Urinary bladder (tissue), 4 donors: ENCODE measurements at places on chromosomes 5 and 9. TPM values are rescaled to one million over a fixed set of nuclear protein-coding genes. Genes with fewer than 3 reads are reported as not detected.

The LIFR gene
- 190 TPM for total RNA-seq

The TMEM141 gene
- total RNA-seq: 29.4 TPM

The TMEM252 gene
- not detected for total RNA-seq

The ADRB2 gene
- 3.0 TPM for total RNA-seq

The CMBL gene
- 17.2 TPM for total RNA-seq

The RMND5B gene
- 18.1 TPM for total RNA-seq

The ZER1 gene
- 15.9 TPM for total RNA-seq

The SOX30 gene
- total RNA-seq: not detected

The BAG1 gene
- total RNA-seq: 46.8 TPM

The CCNO gene
- 1.6 TPM for total RNA-seq

The GCNT4 gene
- 16.7 TPM for total RNA-seq

The BTNL8 gene
- not detected for total RNA-seq

The MEIKIN gene
- not detected for total RNA-seq

The CDC20B gene
- total RNA-seq: not detected

DNA sequence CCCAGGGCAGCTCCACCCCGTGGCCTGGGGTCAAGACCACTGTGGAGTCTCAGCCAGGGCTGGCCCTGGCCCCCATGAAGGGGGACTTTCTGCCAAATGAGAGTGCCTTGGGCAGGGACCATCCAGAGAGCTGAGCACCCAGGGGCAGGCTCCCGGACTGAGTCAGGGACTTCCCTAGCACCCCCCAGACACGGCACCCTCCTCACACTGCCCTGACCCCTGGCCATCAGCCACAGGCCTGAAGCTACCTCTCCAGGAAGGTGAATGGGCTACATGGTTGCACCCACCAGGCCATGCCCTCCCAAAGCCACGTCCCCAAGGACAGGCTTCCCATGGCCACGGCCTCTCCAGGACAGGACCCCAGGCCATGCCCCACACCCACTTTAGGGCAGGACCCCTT lies 9.5 kb downstream of the CCDC187 start:
- no peak for DNase-seq

DNA sequence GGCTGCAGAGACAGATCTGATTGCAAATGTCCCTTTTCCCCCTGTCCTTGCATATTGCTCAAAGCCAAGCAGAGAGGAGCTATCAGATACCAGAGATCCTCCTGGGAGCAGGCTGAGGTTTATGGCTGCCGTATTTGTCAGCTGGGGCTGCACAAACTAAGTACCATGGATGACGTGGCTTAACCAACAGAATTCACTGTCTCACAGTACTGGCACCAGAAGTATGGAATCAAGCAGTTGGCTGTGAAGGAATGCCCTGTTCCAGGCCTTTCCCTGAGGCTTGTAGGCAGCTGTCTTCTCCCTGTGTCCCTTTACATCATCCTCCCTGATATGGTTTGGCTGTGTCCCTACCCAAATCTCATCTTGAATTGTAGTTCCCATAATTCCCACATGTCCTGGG lies 2.6 kb downstream of the CFAP90 start:
- no peak for DNase-seq

DNA sequence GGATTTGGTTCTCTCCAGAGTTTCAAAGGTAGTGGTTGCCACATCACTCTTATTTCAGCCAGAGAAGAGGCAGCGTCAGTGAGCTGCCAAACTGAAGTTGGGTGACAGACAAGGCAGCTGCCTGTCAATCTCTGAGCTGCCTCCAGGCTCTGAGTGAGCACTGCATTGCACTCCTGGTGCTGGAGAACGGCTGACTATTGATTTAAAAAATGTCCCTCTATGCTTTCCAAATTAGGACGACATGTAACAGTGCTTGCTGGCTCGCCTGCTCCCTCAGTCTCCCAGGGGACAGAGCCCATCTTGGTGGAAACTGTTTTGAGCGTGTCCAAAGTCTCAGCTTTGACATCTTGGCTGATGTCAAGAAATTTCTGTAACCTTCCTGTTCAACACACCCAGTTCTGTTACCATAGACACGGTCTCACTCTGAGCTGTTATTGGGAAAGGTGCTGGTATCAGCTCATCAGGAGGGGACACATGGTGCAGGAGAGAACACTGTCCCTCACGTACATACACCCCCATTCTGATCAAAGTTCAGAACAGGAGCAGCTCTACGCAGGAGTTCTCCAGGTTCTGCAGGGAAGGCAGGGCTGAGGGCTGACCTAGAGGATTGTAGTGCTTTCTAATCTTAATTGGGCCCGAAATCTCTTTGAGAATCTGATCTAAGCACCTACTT lies 15.7 kb downstream of the PCDH12 start:
- no peak for DNase-seq

DNA sequence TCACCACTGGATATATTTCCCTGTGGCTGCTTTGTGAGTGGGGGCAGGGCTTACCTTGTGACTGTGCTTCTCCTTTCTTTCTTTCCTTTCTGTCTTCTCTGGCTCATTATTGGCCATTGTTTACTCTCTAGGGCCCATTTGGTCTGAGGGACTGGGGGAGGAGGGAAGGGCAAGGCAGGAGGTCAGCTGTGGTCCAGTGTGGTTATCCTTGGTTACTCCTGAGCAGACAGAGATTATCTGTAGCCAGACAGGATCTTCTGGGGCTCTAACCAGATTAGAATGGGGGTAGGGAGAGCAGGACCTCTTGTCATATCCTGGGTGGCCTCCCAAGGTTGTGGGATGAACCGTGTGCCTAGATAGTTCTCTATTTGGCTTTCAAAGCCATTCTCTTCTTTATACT lies 71.2 kb downstream of the ANKRD55 start:
- no peak for DNase-seq

- no peak for DNase-seq
These were observed 177.8 kb downstream of the NFIB start for GRCh38 chr9:14136047-14136635.

- DNase-seq: no peak
These were observed 540.0 kb downstream of the KCTD16 start for GRCh38 chr5:144710637-144711036.

- no peak for DNase-seq
These were observed 11.0 kb upstream of the RECK start for GRCh38 chr9:36025746-36026145.

DNA sequence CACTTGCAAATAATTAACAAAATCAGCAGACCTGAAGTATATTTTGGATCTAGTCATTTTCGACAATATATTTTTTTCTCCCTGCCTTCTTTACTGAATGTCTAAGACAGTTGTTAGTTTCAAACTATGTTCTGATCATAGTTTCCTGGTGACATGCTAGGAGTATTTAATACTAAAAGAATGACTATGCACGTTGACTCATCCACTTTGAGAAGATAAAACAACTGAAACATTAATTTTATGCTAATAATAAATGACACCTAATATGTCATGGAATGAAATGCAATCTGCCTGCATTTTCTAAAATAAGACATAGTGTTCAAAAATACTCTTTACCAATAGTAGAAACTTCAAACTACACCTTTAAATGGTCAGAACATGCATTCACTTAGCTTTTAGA lies 2123.7 kb upstream of the C9orf72 start:
- no peak for DNase-seq

GRCh38 chr5:41414598-41414997 lies 95.8 kb downstream of the PLCXD3 start:
- DNase-seq: no peak

- DNase-seq: no peak
These were observed 45.0 kb downstream of the SEMA6A start for GRCh38 chr5:116529615-116530014.

- no peak for DNase-seq
These were observed 57.4 kb downstream of the SERINC5 start for GRCh38 chr5:80198399-80198798.

GRCh38 chr5:132265336-132266030 lies 8.0 kb downstream of the PDLIM4 start:
- DNase-seq: peak; percentile 84

DNA sequence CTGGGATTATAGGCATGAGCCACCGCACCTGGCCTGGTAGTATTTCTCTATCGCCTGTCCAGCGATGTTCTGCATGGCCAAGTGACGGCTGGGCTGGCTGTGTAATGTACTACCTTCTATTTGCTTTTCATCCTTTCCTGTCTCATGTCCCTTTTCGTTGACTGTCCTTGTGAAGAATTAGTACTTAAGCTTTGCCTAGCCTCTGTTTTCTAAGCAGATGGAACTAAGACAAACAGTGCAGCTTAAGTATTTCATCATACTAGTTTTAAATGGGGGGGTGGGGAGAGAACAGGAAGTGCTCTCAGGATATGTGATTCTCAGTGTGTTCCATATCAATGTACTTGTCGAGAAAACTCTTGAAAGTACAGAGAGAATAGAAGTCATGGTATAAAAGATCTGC lies 31.7 kb upstream of the CCL21 start:
- no peak for DNase-seq

GRCh38 chr5:178078197-178079010 lies 34.9 kb upstream of the N4BP3 start:
- no peak for DNase-seq

GRCh38 chr5:79990598-79991507 lies at the start of gene MTX3:
Gene MTX3, minus strand, starts transcription at chr5:79991262. Its CDS starts 24 bp downstream, at chr5:79991238.
- DNase-seq: peak; percentile 79

- no peak for DNase-seq
These were observed 9.9 kb downstream of the ZNF618 start for GRCh38 chr9:113886026-113886369.

DNA sequence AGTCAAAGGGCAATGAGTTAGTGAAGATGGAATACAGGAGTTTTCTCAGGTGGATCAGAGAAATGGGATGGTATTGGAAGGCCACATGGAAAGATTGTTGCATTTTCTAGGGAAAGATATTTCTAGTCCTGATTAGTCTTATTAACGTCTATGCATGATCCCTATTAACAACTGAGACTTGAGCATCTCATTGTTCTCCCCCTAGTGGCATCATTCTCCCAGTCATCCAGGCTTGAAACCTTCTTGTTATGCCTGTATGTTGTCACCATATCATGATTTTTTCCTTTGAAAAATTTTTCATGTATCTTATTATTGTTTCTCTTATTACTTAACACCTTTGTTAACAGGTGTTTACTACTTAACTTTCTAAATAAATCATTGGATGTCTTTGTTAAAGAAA lies 34.4 kb downstream of the KIF2A start:
- no peak for DNase-seq

GRCh38 chr5:16147179-16147900 lies 32.3 kb downstream of the MARCHF11 start:
- no peak for DNase-seq

DNA sequence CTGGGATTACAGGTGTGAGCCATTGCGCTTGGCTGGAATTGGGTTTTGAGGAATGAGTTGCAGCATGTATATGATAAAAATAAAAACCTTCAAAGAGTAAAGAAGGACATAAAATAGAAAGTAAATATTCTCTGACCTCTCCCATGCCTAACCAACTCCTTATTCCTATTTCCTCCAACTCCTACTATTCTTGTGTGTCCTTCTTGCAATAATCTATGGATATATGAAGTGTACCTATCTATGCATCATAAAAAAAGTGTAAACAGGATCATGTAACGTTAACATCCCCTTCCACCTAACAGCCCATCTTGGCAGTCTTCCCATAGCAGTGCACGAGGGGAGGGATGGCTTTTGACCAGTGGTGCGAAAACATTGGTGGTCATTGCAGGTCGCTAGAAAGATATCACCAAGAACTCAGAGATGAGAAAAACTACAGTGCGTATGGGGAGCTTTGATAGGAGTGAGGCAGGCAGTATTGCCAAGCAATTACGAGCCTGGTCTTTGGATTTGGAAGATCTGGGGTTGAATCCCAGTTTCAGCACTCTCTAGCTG lies 69.9 kb downstream of the PPARGC1B start:
- no peak for DNase-seq

GRCh38 chr5:137957948-137958347 lies 68.7 kb downstream of the PKD2L2 start:
- no peak for DNase-seq

DNA sequence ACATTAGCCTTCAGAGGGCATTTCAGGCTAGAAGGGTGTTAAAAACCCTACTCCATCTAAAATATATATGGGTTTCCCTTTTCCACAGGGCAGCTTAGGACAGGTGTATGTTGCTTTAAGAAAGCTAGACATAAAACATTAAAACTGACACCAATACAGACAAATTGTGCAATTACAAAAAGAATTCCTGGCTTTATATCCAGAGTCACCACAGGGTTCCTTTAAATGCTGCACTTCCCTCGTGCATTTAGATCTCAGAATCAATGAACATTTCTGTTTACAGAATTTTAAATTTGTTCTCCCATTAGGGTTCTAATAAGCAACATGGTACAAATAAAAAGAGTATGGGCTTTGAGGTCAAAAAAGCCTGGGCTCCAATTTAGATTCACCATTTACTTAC lies 170.2 kb downstream of the MAPKAP1 start:
- DNase-seq: no peak

DNA sequence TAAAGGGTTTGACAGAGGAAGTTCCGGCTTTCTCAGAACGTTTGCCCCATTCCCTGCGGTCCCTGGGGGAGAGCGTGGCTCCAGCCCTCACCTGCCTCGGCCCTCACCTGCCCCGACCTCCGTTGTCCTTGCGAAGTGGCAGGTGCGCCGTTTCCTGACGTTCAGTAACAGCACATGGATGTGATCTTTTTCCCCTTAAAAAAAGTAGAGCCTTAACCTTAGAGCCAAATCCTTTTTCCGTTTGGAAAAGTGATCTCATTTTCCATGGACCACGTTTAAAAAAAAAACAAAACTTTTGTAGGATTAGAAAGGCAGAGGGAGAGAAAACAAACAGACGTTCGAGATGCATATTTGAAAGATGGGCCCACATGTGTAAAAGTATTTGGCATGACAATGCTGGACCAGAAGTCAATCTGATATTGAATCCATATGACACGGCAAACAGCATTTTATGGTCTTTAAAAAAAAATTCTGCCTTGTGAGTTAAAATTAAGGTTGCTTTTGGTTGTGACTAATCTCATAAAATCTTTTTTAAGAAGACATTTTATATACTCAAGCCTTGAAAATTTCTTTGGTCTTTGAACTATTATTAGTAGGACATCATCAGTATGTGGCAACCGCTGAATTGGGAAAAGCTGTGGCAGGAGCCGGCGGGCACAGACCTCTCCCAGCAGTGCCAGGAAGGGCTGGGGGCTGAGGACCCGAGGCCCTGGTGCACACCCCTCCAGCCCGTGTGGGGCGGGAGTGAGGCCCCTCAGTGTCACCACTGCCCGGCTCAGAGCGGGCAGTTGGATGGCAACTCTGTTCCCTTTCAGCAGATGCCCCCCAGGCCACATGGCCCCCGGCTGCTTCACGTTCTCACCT lies 42.5 kb upstream of the EXOC3 start:
- peak; percentile 33 for DNase-seq

GRCh38 chr5:11482011-11482410 lies 422.2 kb downstream of the CTNND2 start:
- DNase-seq: no peak

GRCh38 chr5:79795764-79796398 lies 106.2 kb downstream of the CMYA5 start:
- no peak for DNase-seq

GRCh38 chr5:148186248-148187003 lies 16.4 kb upstream of the SPINK6 start:
- no peak for DNase-seq
